ENCODE measurements at places on chromosomes 2 and 18. TPM values are rescaled to one million over a fixed set of nuclear protein-coding genes. Genes with fewer than 3 reads are reported as not detected.
A peak's percentile ranks its signal among the peaks of the same experiment; 100 is the strongest.

DNA sequence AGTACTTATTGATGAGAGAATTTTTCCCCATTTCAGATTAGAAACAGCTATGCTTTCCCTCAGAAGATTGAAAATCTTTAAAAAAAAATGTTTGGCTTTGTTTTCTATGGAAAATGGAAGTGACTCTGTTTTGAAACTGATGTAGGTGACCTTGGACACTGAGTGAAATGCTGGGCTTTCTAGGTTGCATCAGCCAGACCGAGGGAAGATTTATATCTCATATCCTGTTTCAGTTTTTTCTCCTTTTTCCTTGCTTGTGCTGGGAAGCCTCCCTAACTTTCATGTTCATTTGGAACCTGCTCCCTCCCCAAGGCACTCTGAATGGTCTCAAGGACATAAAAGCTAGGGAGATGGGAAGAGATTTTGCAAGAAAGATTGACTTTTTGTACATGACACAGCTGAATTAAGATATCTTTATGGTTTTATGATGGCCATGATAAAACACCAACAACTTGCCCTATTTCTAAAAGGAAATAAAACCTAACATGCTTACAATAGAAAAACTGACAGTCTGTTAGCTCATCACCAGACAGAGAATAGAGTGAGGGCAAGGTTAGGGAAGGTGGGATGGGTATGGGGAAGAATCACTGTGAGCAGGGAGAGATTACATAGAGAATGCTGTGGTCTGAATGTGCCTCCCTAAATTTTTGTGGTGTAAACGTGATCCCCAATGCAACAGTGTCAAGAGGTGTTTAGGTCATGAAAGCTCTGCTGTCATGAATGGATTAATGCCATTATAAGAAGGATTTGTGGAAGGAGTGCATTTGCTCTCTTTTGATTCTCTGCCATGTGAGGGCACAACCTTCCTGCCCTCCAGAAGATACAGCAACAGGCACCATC, 249.7 kb downstream of the TPGS2 start:
- no peak for DNase-seq

DNA sequence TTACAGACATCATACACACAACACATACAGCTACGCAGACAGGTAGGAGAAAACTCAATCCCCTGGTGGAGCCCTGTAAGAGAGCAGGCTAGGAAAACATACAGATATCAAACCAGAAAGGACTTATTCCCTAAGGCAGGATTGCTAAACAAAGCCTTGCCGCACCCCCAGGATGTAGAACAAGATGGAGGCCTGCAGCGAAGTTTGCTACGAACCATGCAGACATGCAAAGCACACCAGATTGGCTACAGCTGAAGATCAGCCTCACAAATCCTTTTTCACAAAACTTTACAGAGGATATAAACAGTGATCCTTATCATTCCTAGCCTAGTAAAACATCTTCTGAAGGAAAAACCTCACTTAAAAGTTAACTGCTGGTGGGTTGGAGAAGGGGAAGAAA, 28.3 kb downstream of the C18orf54 start:
- no peak for DNase-seq

DNA sequence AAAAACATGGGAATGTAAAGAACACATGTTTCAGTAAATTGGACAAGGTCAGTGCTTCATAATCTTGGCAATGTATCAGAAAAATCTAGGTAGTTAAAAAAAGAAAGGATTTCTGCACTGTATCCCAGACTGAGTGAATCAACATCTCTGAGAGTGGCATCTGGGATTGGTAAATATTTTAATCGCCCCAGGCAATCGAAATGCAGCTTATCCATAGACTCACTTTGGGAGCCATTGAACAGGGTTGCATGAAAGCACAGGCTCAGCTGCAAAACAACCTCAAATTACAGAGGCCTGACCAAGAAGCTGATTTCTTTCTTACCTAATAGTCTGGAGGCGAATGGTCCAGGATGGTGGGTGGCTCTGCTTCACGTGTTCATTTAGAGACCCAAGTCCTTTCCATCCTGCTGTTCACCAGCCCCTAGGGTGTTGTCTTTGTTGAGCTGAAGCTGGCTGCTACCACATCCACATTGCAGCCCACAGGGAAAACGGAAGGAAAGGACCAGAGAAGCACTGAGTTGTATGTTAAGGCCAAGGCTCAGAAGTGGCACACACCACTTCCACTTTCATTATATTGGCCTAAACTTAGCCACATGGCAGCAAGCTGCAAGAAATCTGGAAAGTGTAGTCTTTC, 59.0 kb downstream of the MOGAT1 start:
- no peak for DNase-seq

- peak; percentile 16 for DNase-seq
These were observed 43.4 kb upstream of the MTCL1 start for GRCh38 chr18:8661754-8662559.

DNA sequence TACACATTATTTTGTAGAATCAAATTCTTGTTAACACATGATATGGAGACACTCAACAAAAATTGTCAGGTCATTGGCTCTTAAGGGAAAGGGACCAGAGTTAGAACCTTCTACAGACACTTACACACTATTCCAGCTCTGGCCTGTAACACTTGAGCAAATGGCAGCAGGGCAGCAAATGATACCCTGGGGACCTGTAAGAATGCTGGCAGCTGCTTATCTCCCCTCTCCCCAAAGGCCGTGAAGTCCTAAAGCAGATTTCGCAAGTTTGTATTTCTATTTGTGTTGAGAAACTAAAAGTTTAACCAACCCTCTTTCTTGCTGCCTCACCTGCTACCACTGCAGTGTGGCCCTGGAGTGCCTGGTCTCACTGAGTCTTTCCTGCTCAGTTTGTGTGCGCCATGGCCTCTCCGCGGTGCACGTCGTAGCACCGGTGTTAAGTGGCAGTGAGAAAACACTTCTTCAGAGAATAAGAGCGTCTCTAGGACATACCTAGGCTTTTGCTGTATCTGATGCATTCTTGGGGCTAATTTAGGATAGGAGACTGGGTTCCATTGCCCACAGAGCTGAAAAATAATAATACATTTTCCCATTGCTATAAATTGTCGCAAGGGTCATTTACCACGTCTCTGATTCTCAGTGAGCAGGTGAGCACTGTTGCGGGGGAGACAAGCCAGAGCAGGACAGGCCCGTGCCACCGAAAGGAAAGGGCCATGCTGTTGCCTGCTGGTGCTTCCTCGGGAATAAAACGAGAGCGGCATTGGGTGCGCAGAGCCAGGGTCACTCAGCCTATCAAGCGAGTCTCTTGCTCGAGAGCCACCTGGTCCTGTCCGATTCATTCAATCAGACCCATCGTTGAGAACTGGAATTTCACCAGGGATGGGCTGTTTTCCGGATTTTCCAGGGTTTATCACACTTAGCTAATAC, 204.9 kb downstream of the PTGR3 start:
- DNase-seq = no peak

The FAHD2B gene
- total RNA-seq = 8.9 TPM

The TSPYL6 gene
- total RNA-seq = not detected

The PAIP2B gene
- 0.54 TPM for total RNA-seq

The GPR17 gene
- total RNA-seq = not detected

The ZAP70 gene
- total RNA-seq = not detected
